ENCODE measurements at places on chromosomes 4 and X.
A peak's percentile ranks its signal among the peaks of the same experiment; 100 is the strongest.

- no peak for DNase-seq
Observed at GRCh38 chr4:8381814-8382581, 58.5 kb downstream of the ACOX3 start.

DNA sequence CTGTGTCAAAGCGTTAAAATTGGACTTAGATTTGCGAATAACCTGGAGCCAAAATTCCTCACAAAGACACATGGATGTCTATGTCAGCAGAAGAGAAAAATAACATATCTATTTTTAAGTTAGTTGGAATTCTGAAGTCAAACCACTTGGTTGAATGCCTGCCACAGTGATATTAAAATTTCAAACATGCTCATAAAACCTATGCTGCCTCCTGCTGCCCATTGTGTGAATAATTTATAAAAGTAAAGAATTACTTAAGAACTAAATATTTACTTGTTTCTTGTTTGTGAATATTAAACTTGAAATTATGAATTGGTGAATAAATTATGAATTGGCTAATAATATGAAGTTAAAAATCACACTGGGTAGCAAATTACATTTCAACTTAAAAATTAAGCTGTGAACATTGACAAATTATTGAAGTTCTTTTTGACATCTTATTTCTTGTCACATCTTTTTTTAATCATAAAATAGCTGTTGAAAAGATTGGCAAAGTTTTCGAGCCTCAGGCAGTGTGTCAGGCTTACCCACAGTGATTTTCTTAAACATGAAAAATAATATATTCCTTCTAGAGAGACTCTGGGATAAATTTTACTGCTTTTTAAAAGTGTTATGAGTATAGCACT, 35.4 kb downstream of the FABP2 start:
- peak; percentile 38 for DNase-seq

DNA sequence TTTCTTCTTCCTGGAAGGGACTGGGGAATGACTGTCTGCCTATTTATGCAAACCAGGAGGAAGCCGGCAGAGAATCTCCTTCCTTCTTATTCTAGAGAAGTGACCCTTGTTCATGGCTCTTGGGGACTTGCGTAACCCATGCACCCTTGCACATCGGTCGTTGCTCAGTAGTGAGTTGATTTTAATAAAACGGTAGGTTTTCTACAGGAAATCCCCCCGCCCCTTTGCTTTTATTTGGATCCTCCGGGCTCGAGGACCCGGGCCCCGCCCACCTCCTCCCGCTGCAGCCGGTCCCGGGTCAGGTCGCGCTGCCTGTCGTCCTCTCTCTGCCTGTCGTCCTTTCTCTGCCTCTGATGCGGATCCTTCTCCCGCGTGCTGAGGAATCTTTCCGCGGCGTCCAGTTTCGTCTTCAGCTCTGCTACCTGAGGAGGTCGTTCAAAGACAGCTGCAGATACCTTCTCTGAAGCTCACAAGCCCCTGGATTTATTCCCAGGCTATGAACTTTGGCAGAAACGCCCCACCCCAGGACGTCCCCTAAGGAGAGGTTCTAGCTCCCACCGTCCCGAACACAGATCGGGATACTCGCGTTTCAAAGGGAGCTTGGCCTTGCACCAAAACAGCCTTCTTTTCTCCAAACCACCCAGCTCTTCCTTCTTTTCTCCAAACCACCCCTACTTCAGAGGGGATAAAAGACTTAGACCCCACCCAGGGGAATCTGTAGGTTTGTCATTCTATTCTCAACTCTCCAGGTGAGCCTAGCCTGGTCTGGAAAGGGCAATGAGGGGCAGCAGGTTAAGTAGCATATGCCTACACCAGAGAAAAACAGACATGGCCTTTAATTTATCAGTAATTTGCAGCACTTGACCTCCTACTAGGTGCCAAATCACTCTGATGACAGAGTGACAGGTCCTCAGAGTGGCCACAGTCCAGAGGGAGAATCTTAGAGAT, 7.0 kb downstream of the TNIP3 start:
- peak; percentile 77 for DNase-seq

- DNase-seq: no peak
Observed at GRCh38 chr4:158169931-158170690, 2.7 kb downstream of the GASK1B start.

DNA sequence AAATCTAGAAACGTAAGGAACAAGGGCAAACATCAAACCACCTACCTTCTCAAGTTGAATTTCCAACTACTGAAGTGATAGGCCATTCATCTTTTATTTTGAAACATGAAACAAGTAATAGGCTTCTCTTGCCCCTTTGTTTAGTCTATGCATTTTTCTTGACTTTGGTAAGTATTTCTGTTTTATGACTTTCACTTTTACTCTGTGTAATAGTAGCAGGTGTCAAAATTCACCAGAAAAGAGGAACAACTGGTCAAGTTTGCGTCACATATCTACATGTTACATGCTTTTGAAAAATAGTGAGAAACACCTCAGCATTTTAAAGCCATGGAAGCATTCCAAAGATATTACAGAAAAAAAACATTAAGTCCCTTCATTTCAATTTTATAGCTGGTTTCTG, 157.1 kb upstream of the FTHL17 start:
- DNase-seq: no peak

- DNase-seq: no peak
Observed at GRCh38 chr4:16726368-16727050, 171.9 kb downstream of the LDB2 start.

- no peak for DNase-seq
Observed at GRCh38 chrX:68997511-68997910, 167.7 kb downstream of the PJA1 start.

DNA sequence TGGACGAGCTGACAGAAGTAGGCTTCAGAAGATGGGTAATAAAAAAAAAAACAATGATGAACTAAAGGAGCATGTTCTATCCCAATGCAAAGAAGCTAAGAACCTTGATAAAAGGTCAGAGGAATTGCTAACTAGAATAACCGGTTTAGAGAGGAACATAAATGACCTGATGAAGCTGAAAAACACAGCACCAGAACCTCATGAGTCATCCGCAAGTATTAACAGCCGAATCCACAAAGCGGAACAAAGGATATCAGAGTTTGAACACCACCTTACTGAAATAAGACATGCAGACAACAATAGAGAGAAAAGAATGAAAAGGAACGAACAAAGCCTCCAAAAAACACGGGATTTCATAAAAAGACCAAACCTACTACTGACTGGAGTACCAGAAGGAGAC, 10.5 kb downstream of the NELFA start:
- no peak for DNase-seq

GRCh38 chrX:53544936-53545335, 110.8 kb upstream of the HSD17B10 start:
- DNase-seq: no peak

- no peak for DNase-seq
Observed at GRCh38 chrX:154804261-154804956, 876 bp downstream of the MPP1 start.

DNA sequence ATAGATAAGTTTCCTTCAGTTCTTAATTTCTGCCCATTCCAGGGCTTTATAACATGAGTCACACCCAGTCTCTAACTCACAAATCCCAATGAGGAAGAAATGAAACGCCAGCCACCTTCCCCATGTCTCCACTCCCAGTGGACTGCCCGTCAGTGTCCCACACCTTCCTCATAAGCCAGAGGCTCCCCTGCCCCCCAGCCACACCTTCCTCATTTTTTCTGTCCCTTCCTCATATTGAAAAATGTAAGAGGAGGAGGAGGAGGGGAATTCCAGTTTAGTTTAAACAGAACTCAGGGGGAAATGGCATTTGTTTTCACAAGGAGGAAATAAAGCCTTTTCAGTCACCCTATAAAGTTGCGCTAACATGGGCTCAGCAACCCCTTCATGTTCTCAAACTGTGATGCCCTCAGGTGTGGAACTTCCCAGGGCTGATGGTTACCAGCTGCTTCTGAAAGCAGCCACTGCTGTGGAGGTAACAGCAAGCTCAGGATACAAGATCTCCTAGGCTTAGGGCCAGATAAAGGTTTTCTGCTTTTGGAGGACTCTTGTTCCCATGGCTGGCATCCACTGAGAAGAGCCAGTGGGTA, 97.8 kb downstream of the PARM1 start:
- no peak for DNase-seq

DNA sequence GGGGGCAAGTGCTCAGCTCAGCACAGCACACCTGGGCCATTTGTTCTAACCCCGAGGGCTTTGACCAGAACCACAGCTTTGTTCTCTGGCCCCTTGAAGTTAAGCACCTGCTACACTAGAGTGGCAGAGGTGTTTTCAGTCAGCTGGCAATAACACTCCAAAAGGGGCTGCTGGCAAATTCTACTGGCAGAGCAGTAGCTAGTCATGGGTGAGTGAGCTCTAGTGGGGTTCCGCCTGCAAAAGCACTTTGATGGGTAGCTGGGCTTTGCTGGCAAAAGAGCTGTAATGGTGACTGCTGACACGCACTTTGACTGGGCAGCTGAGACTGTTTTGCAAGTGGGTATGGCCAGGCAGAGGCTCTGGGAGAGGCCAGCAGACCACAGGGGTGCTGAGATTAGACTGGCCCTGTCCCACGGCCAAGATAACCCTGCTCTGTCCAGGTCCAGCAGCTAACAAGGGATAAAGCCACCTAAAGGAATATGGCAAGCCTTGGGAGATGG, 65.2 kb upstream of the TENT5D start:
- DNase-seq: no peak

DNA sequence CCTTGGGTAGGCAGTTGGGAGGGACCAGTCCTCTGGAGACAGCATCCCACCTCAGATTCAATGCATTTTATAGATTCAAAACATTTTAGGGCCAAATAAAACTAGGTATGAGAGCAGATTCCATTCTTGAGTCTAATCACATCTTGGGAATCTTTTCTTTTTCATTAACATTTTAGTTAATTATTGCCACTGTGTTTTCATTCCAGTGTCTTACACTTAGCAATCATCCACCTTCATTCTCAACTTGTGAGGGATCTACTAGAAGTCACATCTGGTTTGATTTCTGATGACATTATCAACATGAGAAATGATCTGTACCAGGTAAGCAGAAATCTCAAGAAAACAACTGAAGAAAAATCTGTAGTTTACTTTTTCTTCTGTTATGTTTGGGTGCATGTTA, 99.5 kb downstream of the NFKB1 start:
- no peak for DNase-seq

GRCh38 chr4:99117876-99118693, 26.0 kb downstream of the ADH4 start:
- no peak for DNase-seq

- peak; percentile 34 for DNase-seq
Observed at GRCh38 chr4:24736066-24736465, 59.3 kb upstream of the SOD3 start.

GRCh38 chrX:110442635-110443034, 84.0 kb downstream of the RTL9 start:
- peak; percentile 58 for DNase-seq

DNA sequence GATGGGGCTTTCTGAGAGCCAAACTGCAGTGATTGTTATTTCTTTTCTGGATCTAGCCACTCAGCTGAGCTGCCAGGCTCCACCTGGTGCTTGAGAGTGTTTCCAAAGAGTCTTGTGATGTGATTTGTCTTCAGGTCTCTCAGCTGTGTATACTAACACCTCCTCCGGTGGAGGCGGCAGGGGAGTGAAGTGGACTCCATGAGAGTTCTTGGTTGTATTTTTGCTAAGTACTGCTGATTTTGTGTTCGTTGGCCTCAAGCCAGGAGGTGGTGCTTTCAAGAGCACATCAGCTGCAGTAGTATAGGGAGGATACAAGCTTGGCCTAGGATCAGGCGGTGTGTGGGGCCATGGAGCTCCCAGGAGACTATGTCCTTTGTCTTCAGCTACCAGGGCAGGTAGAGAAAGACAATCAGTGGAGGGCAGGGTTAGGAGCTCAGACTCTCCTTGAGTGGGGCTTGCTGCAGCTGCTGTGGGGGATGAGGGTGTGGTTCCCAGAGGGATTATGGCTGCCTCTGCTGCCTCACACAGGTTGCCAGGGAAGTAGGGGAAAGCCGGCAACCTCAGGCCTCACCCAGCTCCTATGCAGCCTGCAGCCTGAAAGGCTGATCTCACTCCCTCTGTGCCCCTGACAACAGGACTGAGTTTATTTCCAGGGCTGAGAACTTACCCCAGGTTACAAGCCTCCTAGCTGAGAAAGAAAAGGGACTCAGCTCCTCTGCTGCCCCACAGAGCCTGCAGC, 62.4 kb downstream of the NPFFR2 start:
- peak; percentile 23 for DNase-seq

DNA sequence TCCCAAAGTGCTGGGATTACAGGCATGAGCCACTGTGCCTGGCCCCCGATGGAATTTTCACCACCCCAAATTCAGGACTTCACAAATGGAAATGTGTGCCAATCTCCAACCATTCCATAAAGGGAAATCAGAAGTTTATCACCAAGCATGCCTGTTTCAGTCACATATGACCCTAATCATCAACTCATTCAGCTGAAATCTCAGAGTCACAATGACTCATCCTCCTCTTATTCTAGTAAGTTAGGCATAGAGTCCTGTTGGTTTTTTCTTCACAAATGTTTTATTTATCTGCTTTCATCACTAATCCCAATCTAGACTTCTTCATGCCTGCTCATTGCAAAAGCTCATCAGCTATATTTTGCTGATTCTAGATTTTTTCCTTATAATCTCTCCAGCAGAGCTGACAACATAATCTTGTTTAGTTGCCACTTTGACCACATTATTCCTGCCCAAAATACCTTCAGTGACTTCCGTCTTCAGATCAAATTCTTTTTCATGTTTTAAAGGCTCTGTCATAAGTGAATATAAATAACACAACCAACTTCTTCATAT, 83.3 kb downstream of the SLC7A11 start:
- no peak for DNase-seq

GRCh38 chrX:274904-275475, 6.2 kb upstream of the PLCXD1 start:
- DNase-seq: peak; percentile 80

DNA sequence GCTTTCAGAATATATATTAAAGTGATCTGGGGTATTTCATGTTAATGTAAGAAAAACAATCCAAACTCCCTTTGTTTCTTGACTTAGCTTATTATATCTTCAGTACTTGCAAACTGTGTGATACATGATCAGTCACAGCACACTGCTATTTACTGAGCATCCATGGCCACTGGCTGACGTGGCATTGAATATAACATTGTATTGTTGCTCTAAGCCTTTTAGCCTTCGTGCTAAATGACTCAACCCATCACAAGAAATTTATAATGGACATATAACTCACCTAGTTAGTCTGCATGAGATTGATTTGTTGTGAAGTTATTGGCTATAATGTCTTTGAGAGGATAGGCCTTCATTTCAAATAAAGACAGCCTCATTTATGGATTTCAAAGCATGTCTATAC, 642.6 kb downstream of the IL1RAPL1 start:
- DNase-seq: no peak

- peak; percentile 83 for DNase-seq
Observed at GRCh38 chr4:183099537-183100297, 660 bp downstream of the WWC2 start.

DNA sequence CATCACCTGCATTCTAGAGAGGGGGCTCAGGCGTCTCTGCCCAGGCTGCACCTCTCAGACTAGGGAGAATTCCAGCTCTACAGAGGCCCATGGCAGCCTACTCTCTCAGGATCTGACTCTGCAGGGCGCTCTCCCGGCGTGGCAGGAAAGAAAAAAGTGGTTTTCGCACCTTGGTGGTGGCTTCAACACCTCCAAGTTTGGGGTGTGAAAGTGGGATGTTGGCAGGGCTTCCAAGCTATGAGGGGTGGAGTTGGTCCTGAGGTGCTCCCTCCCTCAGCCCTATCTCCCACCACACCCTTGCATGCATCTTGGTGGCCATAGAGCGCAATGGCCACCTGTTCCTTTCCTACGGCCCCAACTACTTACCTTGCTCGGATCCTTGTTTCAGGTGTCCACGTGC, 166.5 kb downstream of the VSIG4 start:
- no peak for DNase-seq

- no peak for DNase-seq
Observed at GRCh38 chr4:182492423-182492822, 249.2 kb downstream of the TENM3 start.

GRCh38 chrX:109974906-109975655, 27.8 kb upstream of the TMEM164 start:
- no peak for DNase-seq
